ENCODE measurements at places on chromosomes 12 and 14.

DNA sequence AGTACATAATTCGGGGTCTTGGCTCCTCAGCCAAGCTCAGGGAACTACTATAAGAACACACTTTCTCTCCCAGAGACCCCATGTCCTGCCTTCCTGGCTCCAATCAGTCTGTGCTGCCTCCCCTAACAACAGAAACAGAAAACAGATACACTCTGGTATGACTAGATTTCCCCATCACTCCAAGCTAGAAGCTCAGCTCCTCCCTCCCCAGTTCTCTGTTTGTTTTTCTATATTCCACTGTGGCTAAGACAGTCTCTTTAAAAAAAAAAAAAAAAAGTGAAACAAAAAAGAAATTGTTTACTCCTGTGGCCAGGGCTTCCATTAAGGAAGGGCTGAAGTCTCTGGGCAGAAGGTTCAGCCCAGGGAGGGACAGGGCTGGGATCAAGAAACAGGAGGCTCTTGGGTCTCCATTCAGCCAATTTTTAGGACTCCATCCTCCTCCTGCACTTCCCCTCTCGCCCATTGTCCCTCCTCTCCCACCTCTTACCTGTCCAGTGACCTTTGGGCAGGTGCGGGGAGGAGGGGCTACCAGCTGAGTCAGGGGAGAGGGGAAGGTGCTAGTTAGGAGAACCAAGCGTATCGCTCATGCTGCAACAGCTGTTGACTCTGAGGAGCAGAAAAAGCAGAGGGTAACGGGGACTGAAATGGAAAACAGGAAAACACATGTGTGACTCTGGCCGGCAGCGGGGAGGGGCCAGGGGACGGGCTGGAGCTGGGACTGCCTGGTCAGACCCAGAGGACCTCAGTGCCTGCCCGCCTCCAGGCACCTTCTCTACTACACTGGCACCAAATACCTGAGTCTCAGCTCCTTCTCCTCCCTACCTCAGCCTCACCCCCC is 4.1 kb upstream of the SLC7A7 start:
- peak; percentile 66 for DNase-seq

DNA sequence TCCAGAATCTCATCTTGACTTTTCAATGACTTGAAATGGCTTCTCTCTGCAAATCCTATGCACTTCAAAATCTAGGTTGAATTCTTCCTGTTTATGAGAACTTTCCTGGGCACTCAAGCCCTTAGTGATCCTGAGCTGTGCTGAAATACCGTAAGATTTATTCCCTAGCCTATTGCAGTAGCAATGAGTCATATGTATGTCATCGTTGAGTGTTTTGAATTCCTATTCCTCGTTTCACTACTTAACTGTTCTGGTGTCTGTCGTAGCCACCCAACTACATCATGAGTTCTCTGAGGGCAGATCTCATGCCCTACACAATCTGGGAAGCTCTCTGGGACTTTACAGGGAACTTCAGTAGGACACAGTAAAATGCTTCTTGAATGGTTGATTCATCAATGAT is 190.8 kb upstream of the TMEM132C start:
- DNase-seq = no peak

GRCh38 chr12:132111654-132112304 is 32.3 kb downstream of the DDX51 start:
- DNase-seq = no peak

DNA sequence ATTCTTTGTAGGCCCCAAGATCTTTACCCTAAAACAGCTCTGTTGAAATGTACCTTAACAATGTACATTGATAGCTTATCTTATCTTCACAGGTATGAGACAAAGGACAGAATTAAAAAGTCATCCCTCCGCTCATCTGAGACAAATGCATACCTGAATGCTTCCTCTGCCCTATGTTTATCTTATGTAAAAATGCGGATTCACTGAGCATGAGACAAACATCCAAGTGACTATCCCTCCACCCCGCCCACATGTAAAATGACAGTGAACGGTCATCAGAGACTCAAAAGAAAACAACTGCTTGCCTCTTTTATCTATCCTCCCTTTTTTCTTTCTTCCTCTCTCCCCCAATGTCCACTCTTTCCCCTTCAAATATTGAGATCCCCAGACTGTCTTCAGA is 37.2 kb upstream of the ZNF740 start:
- no peak for DNase-seq

GRCh38 chr12:50599366-50600095 is 94.7 kb downstream of the DIP2B start:
- no peak for DNase-seq

Data from Right ventricle myocardium superior (tissue), 1 donor.